Activated CD4-positive, CD25-positive, alpha-beta regulatory T cell treated with anti-CD3 and anti-CD28 coated beads, Interleukin-2, amount 50 U/mL, for 72 hours (primary cell): ENCODE measurements at places on chromosomes 1 and 21.

DNA sequence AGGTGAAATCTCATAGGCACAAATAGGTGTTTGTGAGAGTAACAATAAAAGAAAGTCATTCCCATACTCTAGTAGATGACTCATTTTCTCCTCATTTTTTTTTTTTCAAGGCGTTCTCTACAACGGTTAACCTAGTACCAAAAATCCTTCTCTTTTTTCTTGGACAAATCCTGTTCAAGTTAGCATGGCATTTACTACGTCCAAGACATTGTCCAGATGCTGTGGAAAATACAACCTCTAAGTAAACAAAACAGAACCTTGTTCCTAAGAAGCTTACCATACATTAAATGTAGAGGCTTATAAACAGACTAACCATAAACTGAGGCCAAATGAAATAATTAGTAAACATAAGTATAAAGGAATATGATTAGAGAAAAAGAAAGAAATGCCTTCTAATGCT is 76.2 kb upstream of the RGS4 start:
- DNase-seq, result no peak

DNA sequence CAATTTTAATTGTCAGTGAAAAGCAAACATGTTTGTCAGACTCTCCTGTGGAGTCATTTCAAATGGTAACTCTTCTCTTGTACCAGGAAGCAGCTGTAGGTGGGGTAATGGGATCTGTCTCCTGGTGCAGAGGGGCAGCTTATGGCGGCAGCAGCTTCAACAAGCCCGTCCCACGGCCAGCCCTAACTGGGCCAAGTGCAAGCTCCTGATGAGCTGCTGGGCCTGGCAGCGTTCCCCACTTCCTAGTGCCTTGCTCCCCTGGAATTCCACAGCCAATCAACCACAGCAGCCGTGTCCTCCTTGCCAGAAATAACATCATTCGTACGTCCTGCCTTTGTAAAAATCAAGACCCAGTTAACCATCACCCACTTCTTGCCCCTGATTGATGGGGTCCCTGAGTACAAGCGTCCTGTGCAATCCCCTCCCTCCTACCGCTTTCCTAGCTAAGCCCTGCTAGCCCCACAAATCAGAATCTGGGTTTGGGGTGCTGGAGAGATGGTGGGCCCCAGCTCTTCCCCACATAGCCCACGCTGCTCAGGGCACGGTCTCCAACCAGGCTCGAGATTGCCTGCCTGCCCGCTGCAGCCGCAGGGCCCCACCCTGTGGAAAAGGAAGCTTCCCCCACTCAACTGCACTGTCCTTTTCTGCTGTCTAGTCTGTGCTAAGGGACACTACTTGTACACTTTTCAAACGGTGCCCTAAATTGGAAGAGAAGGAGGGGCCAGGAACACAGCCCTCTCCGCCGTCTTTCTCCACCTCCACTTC is 61.2 kb downstream of the TOR1AIP2 start:
- peak; percentile 17 for DNase-seq

DNA sequence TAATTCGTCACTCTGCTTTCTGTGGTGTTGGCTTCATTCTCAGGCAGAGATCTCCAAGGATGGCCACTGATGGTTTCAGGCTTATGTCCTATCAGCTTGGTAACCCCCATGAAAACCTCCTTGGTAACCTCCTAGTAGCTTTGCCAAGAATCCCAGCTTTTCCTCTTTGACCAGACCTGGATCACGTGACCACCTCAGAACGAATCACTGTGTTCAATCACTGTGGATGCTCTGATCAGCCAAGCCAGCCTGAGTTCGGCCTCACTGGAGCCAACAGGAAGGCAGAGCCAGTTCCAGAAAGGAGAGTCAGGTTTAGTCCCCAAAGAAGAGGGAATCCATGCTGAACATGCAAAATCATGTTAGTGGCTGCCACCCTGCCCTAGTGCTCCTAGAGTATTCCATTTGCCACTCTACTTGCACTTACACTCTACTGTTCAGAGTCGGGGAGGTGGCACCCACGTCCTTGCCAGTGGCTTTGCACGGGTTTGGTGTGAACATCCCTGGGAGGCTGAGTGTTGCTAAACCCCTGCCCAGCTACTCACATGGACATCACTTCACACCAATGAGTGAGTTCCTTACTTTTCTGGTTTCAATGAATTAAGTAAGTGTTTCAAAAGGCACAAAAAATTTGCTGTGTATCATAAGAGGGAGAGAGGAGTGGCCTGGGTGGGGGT is 33.5 kb upstream of the SSBP3 start:
- no peak for DNase-seq

DNA sequence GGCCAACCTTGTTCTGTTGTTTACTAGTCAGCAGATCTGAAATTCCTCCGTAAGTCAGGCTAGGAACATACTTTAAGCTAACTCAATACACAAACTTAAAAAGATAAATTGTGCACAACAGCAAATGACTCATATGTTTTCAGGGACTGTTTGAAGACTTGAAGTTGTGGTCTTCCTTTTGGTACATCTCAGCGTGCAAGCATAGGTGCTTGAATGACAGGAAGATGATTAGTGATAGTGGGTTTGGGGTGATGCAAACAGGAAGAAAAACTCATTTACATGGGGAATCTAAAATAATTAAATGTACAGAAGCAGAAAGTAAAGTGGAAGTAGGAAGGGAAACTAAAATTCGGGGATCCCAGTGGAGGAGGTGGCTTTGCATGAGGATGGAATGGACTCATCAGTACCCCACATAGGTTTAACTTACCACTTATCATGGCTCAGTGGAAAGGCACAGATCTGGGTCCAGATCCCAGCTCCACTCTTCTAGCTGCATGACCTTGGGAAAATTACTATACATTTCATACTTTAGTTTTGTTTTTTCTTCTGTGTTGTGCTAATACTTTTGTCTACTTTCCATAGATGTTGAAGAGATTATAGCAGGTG is 122.3 kb downstream of the XCL2 start:
- DNase-seq, result no peak

DNA sequence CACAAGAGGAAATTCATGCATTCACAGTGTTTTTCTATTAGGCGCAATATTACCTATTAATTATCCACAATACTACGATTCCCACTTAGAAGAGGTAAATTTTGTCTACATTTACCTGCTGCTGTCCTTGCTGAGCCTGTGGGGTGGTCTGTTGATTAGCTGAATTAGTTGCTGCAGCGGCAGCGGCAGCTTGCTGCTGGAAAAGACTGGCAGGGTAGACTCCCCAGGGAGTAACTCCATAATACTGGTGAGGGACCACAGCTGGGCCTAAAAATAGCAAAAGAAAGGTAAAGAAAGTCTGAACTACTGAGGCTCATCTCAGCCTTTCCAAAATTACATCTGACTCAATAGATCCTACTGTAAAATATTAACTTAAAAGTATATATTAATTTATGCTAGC is 66.0 kb upstream of the SDC3 start:
- DNase-seq, result no peak

- DNase-seq, result no peak
These were observed 2.4 kb downstream of the LIX1L start for GRCh38 chr1:145955436-145955835.

DNA sequence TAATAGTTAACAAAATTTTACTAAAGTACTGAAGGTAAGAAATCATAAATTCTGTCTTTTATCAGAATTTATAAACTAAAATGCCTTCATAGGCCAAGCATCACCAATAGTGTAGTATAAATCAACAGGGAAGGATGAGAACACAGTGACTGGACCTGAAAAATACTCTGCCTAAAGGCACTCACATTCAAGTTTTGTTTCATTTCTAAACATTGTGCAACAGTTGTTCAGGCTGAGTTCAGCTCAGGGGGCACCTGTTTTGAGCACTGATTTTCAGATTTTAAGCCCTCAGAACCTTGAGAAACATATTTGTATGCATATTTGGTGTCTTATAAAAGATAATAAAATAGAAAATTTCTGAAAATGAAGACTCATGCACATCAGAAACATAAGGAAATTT is 12.4 kb downstream of the ACBD6 start:
- DNase-seq, result no peak

- DNase-seq, result no peak
These were observed 534.5 kb downstream of the OMA1 start for GRCh38 chr1:58011978-58012377.

DNA sequence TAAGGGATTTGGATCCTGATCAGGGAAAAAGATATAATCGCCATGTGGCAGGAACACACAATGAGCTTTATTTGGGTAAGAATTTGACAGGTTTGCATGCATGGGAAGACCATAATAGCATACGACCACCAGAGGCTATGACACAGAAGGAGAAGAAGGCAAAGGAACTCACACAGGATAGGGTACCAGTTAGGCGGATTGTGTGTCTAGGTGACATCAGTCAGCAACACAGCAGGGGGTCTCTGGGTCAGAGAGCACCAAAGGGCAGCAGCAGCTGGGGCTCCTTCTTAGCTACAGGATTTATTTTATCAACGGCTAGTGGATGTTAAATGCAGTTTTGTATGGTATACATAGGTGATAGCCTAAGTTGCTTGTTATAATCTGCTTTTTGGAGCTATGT is 551.3 kb downstream of the KCNT2 start:
- DNase-seq, result no peak

DNA sequence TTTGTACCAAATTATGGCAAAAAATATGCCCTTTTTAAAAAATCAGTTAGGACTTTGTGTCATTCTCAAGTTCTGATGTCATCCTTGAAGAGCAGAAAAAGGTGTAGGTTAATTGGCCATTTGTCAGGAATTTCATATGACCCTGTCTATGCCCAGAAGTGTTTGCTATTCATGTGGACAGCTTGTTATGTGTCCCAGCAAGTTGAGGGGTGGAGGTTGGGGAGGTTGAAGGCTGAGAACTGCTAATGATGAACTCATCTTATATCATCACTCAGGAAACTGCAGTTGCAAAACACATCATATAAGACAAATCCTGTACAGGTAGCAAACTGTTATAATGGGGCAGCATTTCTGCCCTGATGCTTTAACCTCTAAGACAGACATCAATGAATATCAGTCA is 106.5 kb downstream of the PHTF1 start:
- DNase-seq, result no peak

- DNase-seq, result no peak
These were observed 109.2 kb upstream of the SERTAD4 start for GRCh38 chr1:210123383-210123782.

DNA sequence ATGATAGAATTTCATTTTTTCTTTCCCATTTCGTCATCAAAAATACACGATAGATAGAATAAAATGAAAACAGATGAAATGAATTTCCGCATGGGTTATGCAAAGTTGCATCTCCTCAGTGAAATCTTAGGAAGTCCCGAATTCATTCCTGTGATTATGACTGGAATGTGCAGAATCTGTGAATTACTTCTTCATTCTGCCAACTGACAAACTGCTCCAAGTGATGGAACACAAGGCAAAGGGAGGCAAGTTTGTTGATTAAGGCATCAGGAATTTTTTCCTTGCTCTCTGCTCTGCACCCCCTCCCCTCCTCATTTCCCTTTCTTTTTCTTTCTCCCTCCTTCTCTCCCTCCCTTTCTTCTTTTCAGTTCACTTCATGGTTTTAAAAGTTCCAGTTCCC is 37.0 kb upstream of the ADGRL4 start:
- DNase-seq, result no peak

DNA sequence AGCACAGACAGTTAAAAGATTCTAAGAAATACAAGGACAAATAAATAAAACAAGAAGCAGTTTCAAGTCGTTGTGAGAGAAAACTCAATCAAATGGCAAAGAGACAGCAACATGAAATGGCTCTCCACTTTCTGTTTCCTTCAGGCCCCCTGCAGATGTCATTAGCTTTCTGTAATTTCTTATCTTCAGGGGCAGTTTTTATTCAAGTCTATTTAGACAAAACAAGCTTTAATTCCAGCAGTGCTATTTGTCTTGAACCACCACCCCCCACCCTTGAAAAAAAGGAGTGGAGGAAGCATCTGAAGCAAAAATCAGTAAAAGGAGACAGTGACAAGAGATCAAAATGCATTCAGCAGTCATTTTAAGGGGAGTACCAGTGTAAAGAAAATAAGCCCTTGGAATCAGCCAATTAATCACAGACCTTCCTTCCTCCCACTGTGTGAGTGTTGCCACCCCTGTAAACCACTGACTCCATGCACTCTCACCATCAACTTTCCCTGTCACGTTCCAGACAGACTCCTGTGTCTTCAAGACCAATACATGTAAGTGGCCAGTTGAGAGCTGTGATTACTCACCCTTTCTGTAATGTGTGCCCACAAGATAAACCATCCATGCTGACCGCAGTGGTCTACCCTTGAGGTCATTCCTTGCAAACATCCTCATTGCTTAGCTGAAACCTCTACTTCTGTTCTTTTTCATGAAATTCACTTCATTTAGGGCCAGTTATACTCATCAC is 136.1 kb upstream of the HOOK1 start:
- no peak for DNase-seq

DNA sequence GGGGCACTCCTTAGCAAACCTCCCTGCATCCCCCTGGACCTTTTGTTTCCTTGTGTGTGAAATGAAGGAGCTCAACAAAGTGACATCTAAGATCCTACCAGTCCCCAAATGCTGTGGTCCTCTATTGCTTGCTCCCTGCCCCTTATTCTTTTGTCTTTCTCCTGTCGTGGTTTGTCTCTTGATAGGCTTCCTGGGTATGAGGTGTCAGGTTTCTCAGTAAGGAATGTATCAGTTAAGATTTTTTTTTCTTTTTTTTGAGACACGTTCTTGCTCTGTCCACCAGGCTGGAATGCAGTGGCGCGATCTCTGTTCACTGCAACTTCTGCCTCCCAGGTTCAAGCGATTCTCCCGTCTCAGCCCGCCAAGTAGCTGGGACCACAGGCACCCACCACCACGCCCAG is 16.8 kb downstream of the CNIH3 start:
- DNase-seq, result no peak

DNA sequence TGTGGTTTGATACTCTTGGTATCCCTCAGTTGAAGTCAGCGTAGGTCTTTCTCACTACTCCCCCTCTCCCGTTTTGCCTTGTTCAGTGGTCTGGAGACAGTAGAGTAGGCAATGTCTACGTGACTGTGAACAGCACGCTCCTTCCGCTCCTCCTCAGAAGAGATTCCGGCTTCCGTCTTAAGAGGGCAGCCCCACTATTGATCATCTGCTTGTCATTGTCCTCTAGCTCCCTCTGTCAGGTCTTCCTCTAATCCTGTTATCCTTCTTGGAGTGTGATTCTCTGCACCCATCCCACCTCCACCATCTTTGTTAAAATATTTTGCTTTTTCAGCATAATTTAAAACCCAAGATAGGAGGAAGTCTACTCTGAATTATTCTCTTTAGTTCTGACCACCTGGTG is 129.9 kb upstream of the KCNK2 start:
- DNase-seq, result no peak

GRCh38 chr1:205210756-205211168 is 740 bp downstream of the DSTYK start:
- DNase-seq, result peak; percentile 48
